HepG2 (cell line): ENCODE measurements at places on chromosomes 6 and 20. TPM values are rescaled to one million over a fixed set of nuclear protein-coding genes. Genes with fewer than 3 reads are reported as not detected.

Gene ACAT2
- 121 and 132 TPM in 2 replicates for polyA plus RNA-seq

GRCh38 chr20:31698803-31699718 is 23.6 kb downstream of the BCL2L1 start:
- DNase-seq = peak; percentile 76

Gene GNAS-AS1
- polyA plus RNA-seq = not detected in 2 replicates

DNA sequence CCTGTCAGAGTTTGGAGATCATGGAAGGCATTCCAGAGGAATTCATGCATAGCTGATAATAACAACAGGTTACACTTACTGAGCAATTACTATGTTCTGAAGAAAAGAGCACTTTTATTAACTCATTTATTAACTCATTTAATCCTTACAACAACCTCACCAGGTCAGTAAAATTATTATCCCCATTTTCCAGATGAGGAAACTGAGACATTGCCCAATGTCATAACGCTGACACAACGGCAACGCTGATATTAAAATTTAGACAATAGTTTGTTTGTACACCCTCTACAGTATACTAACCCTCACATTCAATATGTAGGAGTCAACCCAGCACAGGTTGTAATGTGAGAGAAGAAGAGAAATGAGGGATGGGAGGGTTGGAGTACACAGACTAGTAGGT is 105.0 kb downstream of the RNGTT start:
- DNase-seq = no peak

DNA sequence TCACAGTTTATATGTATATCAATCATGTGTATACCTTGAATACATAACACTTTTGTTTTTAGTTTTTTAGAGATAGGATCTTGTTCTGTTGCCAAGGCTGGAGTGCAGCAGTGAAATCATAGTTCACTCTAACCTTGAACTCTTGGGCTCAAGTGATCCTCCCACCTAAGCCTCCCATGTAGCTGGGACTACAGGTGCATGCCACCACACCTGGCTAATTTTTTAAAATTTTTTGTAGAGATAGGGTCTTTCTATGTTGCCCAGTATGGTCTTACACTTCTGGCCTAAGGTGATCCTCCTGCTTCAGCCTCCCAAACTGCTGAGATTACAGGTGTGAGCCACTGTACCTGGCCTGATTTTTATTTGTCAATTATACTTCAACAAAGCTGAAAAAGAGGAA is 69.9 kb downstream of the SYCP2L start:
- no peak for DNase-seq

DNA sequence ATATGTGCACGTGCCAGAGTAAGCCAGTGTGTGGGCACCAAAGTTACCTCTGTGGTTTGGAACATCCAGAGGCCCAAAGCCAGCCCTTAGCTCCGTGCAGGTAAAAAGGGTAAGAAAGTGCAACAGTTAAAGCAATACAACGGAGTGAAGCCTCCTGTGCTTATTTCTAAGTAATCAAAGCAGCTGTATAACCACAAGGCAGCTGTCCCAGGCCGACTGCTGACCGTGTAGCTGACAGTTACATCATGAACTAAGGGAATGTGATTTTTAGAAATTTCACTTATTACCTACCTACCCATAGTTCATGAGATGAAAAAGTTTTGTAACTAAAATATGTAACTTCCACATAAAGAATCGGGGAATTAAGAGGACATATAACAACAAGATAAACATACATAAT is 121.2 kb upstream of the QKI start:
- DNase-seq = no peak
